ENCODE measurements at places on chromosomes 7 and 10. TPM values are rescaled to one million over a fixed set of nuclear protein-coding genes. Genes with fewer than 3 reads are reported as not detected.

CHST15 gene
- total RNA-seq = 20.0 TPM

UCN3 gene
- total RNA-seq = not detected

CUEDC2 gene
- 76.2 TPM for total RNA-seq

PTF1A gene
- not detected for total RNA-seq

SLC18A2 gene
- not detected for total RNA-seq

SPDYE2B gene
- total RNA-seq = not detected

BAG3 gene
- 58.0 TPM for total RNA-seq

GSTO2 gene
- 50.1 TPM for total RNA-seq

PON1 gene
- not detected for total RNA-seq

TMEM72 gene
- not detected for total RNA-seq

PRLHR gene
- not detected for total RNA-seq

DRGX gene
- total RNA-seq = not detected

OPN1SW gene
- not detected for total RNA-seq

GUSB gene
- 12.1 TPM for total RNA-seq

ADARB2 gene
- total RNA-seq = not detected

CNTNAP2 gene
- 0.53 TPM for total RNA-seq

PTN gene
- total RNA-seq = not detected

ETV1 gene
- total RNA-seq = 3.8 TPM

GPER1 gene
- total RNA-seq = not detected

ADCYAP1R1 gene
- total RNA-seq = not detected

PSMC2 gene
- total RNA-seq = 186 TPM

DEPP1 gene
- total RNA-seq = 1.1 TPM
